Activated CD4-positive, alpha-beta T cell treated with anti-CD3 and anti-CD28 coated beads for 4 hours (primary cell): ENCODE measurements at places on chromosomes 4 and X.

- DNase-seq: no peak
Observed at GRCh38 chr4:34678431-34678830, 1565.9 kb downstream of the ARAP2 start.

GRCh38 chr4:125316791-125317524 lies 2.2 kb downstream of the FAT4 start:
- no peak for DNase-seq

- no peak for DNase-seq
Observed at GRCh38 chrX:135009057-135009610, 13.2 kb downstream of the RTL8B start.

- DNase-seq: no peak
Observed at GRCh38 chr4:16048619-16049419, 35.0 kb downstream of the PROM1 start.

GRCh38 chr4:188971125-188971524 lies 831.9 kb downstream of the TRIML1 start:
- no peak for DNase-seq

DNA sequence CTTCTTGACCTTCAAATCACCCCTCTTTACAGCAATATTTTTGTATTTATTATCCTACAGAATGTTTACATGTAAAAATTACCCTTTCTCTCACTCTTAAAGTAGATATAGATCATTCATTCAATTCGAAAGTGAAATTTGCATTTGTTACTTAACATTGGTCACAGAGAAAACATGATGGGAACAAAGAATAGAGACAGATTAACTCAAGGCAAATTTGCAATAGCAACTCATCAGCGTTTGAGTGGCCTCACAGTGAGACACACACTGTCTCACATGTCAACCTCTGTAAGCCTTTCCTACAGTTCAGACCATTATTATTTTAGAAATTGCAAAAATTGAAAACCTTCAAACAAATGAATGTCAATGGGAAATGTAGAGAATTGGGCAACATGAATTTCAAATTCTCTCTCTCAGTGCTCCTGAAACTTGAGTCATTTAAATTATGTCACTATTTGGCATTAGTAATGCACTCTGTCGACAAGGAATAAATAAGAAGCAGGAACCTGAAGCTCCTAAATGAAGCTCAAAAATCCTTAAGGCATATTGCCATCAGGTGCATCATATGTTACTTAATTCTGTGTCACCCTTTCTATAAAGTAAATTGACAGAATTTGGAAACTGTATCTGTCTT lies 148.3 kb upstream of the ANXA10 start:
- DNase-seq: no peak

- DNase-seq: no peak
Observed at GRCh38 chr4:115149106-115149505, 35.7 kb upstream of the NDST4 start.

DNA sequence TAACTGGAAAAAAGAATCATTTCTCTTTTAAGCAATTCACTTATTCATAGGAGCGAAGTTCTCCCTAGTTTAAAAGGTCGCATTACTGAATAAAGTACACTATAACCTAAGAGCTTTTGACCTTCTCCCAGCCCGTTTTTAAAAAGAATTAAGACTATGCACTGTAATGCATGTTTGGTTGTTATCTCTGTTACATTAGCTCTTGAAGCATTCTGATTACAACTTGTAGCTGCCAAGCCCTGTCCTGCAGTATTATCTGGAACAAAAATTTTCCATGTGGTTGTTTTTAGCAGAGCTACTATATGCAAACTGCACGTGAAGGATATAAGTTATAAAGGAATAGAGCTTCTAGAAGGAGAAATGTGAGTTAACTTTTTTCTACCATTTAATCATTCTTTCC lies 8.1 kb downstream of the GAB1 start:
- DNase-seq: no peak

GRCh38 chrX:154779261-154779660 lies 16.6 kb downstream of the DKC1 start:
- no peak for DNase-seq

- DNase-seq: peak; percentile 1
Observed at GRCh38 chr4:155759372-155760252, 791 bp downstream of the GUCY1B1 start.

GRCh38 chrX:104935581-104935980 lies 284.9 kb downstream of the TEX13A start:
- DNase-seq: no peak

- DNase-seq: no peak
Observed at GRCh38 chrX:38879631-38880220, 78.5 kb downstream of the MID1IP1 start.

- DNase-seq: no peak
Observed at GRCh38 chr4:141009931-141010330, 123.3 kb downstream of the RNF150 start.

DNA sequence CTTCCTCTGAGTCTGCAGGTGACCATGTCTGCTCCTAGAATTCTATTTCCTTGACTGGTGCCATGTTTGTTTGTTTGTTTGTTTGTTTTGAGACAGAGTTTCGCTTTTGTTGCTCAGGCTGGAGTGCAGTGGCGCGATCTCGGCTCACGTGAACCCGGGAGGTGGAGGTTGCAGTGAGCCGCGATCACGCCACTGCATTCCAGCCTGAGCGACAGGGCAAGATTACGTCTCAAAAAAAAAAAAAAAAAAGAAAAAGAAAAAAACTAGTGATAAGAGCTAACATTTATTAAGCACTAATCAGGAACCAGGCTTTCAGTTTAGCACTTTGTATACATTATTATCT lies 7.2 kb downstream of the SAT1 start:
- DNase-seq: no peak

DNA sequence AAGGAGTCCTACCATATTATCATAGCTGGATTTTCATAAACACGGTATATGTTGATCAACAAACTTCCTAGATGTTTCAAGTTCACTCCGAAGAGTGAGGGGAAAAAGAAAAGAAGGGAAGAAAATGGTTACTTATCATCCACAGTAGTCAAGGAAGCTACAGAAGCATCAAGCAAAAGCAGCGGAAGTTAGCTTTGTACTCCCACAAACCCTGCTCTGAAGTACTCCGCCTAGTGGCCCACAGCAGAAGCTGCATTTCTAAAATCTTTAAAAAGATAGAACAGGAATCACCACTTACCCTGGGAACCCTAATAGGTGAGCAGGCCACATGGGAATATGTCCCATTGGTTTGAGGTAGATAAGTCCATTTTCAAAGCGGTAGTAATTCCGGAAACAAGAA lies 28.5 kb upstream of the FRG1 start:
- no peak for DNase-seq

DNA sequence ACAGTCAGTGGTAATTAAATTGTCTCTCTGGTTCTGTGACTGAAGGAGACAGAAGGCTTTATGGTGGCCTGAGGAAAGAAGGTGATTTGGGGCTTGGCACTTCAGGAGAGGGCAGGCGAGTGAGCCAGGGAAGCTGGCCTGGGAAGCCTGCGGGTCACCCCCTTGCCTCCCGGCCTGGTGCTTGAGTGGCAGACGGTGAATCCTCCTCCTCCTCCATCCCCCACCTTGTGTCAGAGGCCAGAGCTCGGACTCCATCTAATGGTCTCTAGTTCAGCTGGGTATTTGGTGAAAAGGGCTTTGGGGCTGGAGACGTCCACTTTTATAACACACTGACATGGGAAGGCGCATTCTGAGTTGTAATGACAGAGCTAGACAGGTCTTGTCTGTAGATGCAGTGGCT lies 8.7 kb downstream of the TMEM187 start:
- DNase-seq: no peak

DNA sequence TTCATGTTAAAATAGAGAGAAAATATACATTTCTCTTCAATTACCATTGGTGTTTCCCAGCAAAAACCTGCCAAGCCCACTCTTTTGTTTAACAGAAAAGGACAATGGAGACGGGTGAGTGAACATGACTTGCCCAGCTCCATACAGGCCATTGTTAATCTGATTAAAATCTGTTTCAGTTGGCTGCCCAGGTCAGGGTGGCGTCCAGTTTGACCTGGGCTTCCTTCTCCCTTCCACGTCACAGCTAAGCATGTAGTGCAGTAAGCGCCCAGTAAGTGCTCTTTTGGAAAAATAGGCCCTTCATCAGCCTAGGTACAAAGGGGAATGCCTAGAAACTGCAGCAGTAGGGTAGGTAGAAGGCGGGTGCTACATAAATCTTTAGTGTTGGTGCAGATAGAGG lies 1.5 kb upstream of the PORCN start:
- no peak for DNase-seq

DNA sequence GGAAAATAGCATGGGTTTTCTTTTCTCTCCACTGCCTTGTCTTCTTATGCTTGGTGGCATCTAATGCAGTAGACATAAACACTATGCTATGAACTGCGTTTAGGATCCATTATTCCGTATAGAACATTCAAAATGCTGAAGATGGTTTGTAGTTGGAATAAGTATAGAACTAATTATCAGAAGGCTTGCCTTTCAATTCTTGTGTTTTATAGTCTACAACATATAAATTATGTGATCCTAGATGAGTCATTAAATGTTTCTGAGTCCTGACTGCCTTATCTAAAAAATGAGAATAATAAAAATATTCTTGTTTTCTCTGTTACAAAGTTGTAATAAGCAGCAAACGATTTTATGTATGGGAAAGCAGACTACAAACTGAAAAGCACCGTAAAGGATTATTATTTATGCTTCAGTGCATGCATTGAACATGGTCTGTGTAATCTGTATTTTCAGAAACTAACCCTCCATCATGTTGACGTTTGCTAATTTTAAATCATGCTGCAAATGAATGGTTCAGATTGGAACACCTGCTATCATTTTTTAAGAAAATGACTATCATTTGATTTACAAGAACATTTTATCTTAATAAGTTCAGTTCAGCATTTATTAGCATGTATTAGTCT lies 335.9 kb upstream of the AADAT start:
- DNase-seq: no peak

GRCh38 chr4:140363558-140363957 lies 9.9 kb upstream of the SCOC start:
- no peak for DNase-seq

DNA sequence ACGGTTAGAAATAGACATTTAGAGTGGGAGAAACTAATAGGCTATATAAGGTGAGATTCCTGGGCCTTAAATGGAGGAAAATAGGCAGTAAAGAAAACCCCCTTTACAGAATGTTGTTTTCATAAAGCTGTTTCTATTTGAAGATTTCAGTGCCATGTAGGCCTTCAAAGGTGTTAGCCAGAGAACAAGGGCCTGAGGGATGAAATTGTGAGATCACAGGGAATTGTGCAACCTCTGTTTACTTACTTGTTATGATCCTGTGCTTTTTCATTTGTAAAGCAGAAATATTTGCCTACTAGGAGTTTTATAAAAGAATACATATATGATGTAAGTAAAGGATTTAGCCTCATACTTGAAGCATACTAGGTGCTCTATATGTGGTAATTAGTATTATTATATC lies 272.9 kb upstream of the ARX start:
- no peak for DNase-seq
